ENCODE measurements at places on chromosomes 6 and 20.

- DNase-seq: no peak
Measured at GRCh38 chr6:36349240-36349639, 12.6 kb upstream of the BNIP5 start.

DNA sequence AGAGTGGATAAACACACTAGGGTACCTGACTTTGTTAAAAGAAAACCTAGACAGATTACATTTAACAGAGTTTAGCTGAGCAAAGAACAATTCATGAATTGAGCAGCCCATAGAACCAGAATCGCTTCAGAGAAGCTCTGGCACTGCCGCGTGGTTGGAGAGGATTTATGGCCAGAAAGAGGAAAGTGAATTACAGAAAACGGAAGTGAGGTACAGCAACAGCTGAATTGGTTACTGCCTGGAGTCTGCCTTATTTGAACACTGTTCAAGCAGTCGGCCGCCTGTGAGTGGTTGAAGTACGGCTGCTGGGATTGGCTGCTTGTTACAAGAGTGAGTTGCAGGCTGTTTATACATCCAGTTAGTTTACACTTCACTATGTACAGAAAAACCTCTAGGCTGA lies 253.8 kb upstream of the CDYL start:
- no peak for DNase-seq

DNA sequence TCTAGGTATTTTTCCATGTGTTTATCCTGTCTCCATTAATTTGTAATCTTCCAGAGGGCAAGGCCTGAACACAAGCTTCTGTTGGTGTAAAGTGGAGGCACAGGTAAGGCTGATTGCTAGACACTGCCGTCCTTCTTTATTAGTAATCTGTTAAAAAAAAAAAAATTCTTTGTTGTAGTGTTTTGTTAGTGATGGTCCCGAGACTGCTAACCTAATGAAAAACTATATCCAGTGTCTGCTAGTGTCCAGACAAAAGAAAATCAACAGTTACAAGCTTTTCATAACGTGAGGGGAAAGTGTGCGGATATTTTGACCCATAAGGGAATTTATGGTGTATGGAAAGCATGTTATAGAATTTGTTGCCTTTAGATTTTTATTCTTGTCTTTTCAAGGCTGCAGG lies 4.2 kb upstream of the HIVEP1 start:
- DNase-seq: no peak

GRCh38 chr6:149094934-149095351 lies 222.6 kb upstream of the TAB2 start:
- no peak for DNase-seq

DNA sequence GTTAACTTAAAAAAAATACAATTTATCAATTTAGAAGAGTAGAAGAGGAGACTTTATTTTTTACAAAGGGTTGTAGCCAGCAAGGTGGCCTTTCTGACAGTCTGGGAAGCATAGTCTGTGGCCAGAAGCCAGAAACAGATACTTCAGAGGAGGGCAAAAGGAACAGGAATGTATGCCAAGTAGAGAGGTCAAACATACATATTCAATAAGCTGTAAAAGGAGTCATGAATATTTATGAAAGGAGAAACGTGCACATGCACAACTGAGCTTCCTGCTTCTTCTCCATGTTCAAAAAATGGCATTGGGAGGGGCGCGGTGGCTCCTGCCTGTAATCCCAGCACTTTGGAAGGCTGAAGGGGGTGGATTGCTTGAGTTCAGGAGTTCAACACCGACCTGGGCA lies 43.9 kb upstream of the FAM184A start:
- DNase-seq: no peak

- no peak for DNase-seq
Measured at GRCh38 chr6:159462431-159462830, 230.6 kb downstream of the SOD2 start.

DNA sequence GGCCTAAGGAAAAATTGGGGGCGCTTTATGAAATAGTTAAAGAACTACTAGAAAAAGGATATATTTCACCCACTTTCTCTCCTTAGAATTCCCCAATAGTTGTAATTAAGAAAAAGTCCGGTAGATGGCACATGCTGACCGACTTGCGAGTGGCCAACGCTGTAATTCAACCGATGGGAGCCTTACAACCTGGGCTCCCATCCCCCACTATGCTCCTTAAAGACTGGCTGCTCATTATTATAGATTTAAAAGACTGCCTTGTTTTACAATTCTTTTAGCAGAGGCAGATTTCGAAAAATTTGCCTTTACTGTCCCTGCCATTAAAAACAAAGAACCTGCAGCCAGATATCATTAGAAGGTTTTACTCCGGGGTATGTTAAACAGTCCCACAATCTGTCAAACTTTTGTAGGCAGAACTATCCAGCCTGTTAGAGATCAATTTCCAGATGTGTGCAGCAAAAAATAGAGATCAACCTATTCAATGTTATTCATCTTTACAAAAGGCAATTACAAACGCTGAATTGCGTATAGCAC lies 58.5 kb upstream of the PRSS16 start:
- no peak for DNase-seq

- no peak for DNase-seq
Measured at GRCh38 chr6:162261598-162261997, 466.0 kb downstream of the PRKN start.

DNA sequence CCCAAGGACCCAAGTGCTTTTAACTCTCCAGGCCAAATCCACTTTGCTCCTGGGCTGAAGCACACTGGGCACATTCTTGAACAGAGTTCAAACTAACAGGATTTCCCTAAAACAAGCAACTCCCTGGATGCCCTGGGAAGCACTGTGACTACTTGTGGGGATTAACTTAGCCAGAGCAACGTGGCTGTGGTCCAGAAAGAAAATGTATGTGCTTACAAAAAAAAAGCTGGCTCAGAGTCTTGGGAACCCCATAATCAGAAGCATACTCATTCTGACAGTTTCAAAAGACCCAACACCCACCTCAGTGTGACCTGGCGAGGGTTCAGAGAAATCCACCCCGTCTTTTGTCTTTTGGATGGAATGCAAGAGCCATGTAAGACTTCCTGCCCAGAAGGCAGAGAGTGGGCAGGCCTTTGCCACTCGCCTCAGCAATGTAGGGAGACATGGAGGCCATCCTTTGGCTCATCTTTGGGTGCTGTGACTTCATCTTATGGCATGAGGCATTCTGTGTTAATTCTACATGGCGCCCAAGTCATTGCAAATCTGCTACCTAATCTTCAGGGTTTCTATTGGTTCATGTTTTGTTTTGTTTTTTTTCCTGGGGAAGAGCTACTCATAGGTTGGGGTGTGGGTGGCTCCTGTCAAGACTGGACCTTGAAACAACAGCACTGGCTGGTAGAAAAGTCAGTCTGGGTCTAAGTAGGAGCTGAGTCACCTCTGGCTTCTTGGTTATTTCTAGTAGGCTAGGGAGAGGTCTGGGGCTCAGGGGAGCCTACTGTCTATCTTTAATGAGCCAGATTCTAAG lies 248.6 kb upstream of the SUPT3H start:
- DNase-seq: no peak

GRCh38 chr6:38057994-38058393 lies 238.5 kb downstream of the ZFAND3 start:
- DNase-seq: no peak

GRCh38 chr6:130929036-130929678 lies 102.0 kb downstream of the SMLR1 start:
- DNase-seq: no peak

GRCh38 chr6:150992703-150993102 lies 127.2 kb downstream of the MTHFD1L start:
- no peak for DNase-seq

DNA sequence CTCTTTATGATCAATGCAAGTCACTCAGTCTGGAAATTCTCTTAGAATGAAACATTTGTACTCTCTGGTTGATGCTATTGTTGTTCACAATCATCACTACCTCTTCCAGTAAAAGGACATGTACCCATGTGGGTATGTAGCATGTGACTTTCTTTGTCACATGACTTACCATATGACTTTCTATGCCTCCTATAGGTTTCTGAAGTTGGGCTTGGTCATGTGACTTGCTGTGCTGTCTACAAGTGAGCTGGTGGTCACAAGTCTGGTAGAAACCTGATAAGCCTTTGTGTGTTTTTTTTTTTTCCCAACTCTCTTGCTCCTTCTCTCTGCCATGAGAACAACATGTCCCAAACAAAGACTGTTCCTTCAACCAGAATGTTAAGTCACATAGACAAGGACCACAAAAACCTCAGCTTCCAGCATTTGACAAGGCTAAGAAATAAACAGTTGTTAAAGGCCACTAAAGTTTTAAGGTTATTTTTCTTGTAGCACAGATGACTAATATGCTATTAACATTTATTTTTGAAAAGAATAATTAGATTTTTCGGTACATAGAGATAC lies 379.2 kb upstream of the SLC35B3 start:
- no peak for DNase-seq

GRCh38 chr6:84766118-84766798 lies 1.9 kb upstream of the TBX18 start:
- no peak for DNase-seq

DNA sequence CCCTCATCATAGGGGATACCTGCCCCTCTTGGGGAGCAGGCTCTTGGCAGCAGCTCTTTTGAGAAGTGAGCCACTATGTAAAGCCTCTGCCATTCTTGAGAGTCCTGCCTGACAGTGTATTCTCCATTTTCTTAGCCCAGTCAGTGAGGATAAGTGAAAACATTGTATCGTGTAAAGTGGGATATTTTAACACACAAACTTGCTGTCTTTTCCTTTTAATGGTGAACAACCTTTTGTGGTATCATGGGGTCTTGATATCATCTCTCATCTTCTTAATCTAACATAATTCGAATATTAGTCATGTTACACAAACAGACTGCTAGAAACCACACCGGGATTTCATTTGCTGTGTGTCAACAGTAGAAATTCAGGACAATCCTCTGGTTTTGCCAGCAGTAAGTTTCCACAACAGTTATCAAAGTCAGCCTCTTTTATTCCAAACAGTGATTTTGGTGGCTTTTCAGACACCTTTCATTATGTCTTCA lies 136.2 kb downstream of the HIVEP1 start:
- DNase-seq: no peak

GRCh38 chr6:18561037-18561750 lies 174.0 kb downstream of the RNF144B start:
- no peak for DNase-seq

- DNase-seq: no peak
Measured at GRCh38 chr6:138815797-138816528, 20.1 kb downstream of the ECT2L start.

DNA sequence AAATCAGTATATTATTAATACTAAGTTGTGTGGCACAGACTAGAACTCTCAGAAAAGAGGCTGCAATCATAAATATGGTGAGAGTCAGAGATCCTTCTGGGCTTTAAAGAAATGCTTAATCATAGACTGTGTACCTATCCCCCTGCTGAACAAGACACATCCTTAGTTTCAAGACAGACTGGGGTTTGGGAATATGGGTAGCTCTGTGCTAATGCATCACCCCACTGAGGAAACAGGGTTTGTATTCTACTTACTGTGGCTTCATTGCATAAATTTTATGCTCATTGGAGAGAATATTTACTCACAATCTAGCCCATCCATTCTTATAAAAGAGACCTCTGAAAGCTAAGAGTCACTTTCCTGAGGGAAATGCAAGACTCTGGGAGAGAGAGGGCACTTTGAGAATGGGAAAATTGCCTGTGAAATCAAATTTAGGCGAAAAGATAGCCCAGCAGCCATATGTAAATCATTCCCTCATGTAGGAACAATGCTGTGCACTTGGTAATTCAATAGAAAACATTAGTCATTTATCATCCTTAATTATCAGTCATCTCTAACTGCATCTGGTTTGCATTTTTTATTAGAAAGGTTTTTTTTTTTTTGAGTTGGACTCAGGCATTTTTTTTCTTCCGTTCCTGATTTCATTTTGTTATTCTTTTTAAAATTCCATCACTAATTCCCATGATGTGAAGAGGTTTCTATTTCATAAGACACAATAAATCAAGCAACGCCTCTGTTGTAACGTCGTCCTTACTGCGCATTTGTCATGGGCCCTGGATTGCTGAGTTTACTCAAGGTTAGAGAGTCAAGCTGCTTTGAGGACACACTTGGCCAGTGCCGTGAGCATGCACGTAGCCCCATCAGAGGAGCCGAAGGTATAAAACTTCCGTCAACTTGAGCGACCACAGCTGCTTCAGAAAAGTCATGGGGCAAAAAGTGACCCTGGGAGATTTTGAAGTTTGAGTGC lies 91.8 kb downstream of the TRMT11 start:
- DNase-seq: no peak

GRCh38 chr20:25012616-25013189 lies 20.2 kb upstream of the APMAP start:
- no peak for DNase-seq

- no peak for DNase-seq
Measured at GRCh38 chr6:11552442-11552841, 14.9 kb downstream of the TMEM170B start.

DNA sequence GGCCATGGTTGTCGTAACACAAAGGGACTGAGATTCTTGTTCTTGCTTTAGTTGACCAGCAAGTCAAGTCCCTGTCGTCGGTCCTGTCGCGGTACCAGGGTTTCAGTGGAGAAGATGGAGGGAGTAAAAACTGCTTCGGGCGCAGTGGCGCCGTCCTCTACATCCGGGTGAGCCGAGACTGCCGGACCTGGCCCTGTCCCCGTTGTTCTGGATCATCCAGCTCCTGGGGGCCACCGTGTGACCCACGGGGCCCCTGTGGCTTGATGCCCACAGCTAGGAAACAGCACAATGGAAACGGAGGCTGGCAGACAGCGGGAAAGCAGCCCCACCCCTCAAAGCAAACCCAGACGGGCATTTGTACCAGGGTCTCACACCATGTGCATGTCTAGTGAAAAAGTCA lies 15.0 kb downstream of the MTG2 start:
- DNase-seq: no peak

DNA sequence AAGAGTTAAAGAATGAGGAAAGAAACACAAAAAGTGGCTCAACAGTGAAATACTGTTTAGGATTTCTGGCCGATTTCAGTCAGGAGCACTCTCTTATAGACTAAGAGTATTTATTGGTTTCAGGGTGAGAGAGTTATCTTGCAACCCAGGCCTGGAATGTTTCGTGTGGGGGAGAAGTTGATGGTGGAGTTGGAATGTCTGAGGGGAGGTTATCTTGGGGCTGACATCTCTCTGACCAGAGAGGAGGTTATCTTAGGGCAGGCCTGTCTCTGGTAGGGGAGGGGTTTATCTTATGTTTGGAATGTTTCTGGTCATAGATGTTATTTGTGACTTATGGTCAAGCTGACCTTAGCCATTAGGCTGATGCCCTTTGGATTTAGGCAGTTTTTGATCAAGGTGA lies 80.3 kb downstream of the HTR1B start:
- DNase-seq: no peak

GRCh38 chr20:49614338-49615050 lies 46.6 kb upstream of the PTGIS start:
- no peak for DNase-seq

DNA sequence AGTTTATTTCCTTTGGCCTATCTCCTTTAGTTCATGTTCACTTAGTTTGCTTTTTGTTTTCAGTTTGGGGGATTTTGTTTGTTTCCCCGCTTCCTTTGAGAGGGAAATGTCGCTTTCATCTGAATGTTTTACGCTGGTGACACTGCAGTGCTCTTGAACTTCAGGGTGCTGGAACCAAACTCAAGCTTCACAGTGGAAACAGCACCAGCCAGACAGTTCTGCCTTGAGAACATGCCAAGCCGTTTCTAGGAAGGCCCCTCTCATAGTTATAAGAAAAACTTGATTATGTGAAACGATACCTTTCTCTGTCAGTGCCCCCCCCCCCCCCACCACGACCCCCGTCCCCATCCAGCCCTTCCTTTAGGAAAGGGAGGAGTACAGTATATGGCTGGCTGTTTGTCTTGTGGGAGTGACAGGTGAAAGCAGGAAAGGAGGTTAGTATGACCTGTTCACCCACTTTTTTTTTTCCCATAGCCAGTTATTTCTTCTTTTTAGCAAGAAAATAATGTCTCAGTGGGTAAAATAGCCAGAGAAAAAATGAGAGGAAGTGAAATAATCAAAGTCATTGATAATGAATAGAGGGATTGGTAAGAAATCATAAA lies 130.1 kb downstream of the LRRC1 start:
- DNase-seq: no peak

All from activated gamma-delta T cell (primary cell).